NCI-H1694 treated with DMSO at 0.1 percent for 48 hours (cell line): ENCODE measurements at places on chromosomes 5 and 9.

DNA sequence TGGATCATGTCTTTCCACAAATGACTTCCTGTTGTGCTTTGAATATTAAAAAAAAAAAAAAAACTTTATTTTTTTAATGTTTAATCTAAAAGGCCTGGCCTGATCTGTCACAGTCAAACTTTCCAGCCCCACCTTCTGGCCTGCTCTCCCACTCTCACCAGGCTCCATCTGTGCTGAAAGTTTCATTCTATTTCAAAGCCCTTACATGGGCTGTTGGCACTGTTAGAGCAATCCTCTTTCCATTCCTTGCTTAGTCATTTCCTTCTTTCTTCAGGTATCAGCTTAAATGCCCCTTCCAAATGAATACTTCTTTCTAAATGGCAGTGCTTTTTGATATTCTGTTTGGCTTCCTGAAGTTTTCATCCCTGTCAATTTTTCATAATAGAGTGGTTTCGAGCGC is 1104.8 kb upstream of the C9orf72 start:
- no peak for DNase-seq

- DNase-seq: no peak
Observed at GRCh38 chr5:173010547-173011464, 27.2 kb downstream of the ATP6V0E1 start.

DNA sequence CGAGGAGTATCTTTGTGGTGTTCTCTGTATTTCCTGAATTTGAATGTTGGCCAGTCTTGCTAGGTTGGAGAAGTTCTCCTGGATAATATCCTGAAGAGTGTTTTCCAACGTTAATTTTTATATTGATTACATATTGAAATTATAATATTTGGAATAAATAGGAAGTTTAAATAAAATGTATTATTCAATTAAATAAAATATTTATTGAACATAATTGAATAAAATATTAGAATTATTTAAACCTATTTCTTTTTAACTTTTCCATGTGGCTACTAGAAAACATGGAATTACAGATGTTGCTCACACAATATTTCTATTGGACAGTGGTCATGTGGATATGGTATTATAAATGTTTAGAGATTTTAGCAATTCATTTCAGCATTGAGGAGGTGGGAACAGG is 170.8 kb upstream of the FST start:
- DNase-seq: no peak

DNA sequence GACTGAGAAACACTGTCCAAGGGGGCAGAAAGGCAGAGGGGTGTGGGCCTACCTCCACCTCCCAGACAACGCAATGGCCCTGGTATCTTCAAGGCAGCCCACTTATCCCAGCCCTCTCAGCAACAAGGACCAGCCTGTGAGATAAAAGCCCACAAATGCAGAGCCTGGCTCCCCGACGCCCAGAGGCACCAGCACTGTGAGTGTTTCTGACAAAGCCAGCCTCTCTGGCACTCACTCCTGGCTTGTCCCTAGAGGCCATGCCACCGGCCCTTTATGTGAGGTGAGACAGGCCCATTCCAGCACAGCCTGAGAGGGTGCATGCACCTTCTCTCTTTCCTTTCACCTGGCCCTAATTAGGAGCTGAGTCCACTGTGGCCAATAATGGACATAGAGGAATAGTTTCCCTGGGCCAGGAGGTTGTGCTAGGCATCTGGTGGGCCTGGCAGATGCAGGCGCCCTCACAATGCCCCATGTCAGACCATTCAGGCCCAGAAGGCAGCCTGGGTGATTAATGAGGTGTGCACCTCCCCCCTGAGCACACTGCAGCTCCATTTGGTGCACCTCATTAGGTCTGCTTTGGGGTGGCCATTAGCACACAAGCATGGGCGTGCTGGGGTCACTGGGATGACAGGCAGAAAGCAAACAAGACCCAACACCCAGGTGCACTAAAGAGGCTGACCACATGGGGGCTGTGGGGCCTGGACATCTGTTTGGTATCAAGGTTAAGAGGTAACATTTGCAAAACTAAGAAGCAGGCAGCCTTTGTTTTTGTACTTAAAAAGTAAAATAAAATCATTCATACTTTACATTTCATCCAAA is 176.0 kb downstream of the MED10 start:
- DNase-seq: no peak

DNA sequence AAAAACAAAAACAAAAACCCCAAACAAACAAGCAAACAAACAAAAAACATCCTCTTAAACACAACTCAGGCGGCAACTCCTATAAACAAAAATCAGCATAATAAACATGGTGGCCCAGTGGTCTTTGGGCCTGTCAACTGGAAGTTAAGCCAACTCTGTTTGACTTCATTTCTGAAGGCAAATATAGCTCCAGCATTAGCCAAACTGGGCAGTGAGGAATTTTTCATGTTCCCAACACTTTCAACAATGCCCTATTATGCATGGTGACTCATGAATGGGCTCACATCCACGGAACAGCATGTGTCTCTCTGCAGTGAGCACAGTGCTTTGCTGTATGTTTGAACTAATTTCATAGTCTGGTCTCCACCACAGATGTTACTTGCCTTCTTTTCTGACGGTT is 143.9 kb upstream of the STC2 start:
- DNase-seq: no peak
